ENCODE measurements at places on chromosomes 4 and X.

- no peak for DNase-seq
Observed at GRCh38 chr4:3306450-3306849, 13.6 kb downstream of the RGS12 start.

- no peak for DNase-seq
Observed at GRCh38 chr4:74967324-74967723, 34.4 kb downstream of the PARM1 start.

GRCh38 chr4:116839826-116840225 is 245.6 kb downstream of the TRAM1L1 start:
- DNase-seq = peak; percentile 12

GRCh38 chr4:154005171-154005520 is 216.3 kb upstream of the SFRP2 start:
- no peak for DNase-seq

GRCh38 chr4:102477657-102478056 is 23.5 kb upstream of the NFKB1 start:
- no peak for DNase-seq

DNA sequence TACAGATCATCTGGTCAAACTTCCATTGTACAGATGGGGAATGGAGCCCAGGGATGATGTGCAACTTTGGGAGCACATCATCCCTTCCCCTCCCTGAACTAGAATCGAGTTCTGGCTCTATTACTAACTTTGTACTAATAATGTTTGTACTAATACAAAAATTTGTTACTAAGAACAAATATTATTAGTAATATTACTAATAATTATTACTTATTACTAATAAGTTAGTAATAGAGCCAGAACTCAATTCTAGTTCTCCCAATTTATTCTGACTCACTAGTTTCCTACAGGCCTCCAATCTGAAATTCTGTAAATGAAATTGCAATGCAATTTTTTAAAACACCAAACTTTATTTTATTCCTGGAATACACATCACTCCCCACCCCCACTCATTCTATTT is 47.9 kb upstream of the CD40LG start:
- no peak for DNase-seq

GRCh38 chrX:107454302-107454701 is 4.8 kb downstream of the FRMPD3 start:
- no peak for DNase-seq

DNA sequence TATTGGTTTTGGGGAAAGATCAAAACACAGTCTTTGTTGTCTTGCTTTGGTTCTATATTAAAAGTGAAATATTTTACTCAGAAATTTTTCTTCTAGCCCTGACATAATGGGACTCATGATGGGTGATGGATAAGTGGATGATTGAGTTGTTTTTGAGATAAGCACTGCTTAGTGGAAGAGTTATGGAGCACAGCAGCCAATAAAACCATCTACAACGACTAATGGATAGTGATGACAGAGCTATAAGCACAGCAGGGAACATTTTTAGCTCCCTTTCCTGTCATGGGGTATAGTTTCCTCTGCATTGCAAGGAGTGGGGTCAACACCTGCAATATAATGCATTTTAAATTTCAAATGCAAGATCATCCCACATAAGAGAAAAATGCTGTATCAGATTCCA is 812.4 kb downstream of the STPG2 start:
- no peak for DNase-seq

- DNase-seq = peak; percentile 12
Observed at GRCh38 chr4:111943796-111944203, 201.5 kb upstream of the FAM241A start.

DNA sequence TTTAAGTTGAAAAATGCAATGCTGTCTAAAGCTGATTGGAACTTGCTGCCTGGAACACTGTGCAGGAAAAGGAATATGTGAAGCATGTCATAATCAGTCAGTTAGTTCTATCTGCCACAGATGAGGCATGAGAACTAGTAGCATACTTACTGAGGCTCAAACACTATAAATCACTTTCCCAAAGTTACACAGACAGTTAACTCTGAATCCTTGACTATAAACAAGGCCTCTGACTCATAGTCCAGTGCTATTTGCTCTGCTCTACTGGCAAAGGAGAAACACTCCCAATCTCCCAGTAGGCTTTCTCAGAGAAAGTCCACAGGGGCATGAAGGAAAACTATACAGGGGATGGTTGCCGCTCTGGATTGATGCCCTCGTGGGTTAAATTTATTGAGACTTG is 2078.4 kb upstream of the TENM3 start:
- no peak for DNase-seq

GRCh38 chrX:50698944-50699343 is 115.0 kb downstream of the SHROOM4 start:
- no peak for DNase-seq

DNA sequence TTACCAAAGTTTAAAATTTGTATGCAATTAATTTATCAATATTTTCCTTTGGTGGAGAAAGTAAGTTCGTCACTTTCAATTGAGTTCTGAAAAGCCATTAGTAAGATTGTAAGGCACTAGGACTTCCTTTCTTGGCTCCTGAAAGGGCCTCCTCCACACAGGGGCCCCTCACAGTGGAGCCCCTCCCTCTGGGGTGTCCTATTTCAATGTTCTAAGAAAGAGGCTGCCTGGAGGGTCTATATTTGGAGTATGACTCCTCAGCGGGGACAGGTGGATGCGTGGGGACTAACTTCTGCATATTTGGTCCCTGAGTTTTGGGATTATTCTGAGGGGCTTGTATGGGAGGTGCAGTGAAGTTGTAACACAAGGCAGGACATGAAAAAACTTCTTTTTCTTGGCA is 1.6 kb upstream of the ARMCX4 start:
- DNase-seq = no peak

DNA sequence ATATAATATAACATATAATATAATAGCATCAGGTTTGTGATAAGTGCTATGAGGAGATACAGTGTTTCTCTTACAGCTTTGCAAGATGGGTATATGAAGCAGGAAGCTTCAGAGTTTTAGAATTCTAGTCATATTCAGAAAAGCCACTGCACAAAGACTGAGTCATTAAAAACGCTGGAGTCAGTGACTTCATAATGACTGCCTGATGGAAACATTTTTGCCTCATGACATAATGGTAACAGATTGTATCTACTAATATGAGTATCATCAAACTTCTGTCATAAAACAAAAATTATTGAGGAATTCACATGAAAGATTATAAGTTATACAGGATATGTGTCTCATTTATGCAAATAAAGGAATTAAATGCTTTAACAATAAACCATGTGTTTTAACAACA is 46.8 kb downstream of the EPHA5 start:
- DNase-seq = no peak

DNA sequence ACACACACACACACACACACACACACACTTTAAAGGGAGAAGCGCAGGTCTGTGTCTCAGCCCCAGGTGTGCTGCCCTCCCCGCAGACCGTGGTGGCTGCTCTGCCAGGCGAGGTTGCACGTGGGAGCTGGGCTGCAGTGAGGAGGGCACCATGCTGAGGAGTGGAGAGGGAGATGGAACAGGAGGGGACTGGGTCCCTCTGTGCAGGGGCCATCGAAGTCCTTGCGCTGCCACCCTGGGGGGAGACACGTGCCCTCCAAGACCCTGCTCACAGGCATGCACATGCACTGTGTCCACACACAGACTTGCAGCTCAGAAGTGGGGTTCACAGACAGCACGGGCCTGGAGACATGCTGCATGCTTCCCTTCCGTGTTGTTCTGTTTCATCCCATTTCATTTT is 65.5 kb upstream of the HGFAC start:
- no peak for DNase-seq

DNA sequence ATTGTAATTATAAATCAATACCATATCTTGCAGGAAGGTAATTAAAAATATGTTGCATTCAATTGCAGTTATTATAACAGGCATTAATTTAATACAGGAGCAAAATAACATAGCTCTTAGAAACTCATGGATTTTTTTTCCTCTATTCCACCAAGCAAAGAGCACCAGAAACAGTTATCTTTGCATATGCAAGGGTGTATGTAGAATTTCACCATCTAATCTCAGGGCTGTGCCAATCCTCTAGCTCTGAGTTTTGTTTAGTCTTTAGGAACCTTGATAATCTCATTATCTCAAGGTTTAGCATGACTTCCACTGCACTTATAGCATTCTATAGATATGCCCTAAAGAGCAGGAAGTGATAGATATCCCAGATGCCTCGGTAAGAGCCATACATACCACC is 197.5 kb downstream of the VEGFC start:
- no peak for DNase-seq

DNA sequence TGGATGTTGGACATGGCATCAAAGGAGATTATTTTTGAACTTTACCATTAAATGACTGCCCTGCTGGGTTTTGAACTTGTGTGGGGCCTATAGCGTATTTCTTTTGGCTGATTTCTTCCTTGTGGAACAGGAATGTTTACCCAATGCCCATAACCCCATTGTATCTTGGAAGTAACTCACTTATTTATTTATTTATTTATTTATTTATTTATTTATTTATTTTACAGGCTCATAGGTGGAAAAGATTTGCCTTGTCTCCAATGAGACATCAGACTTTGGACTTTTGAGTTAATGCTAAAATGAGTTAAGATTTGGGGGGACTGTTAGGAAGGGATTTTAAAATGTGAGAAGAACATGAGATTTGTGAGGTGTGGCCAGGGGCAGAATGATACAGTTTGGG is 273.1 kb downstream of the SLITRK2 start:
- no peak for DNase-seq

- no peak for DNase-seq
Observed at GRCh38 chr4:18735740-18736268, 714.2 kb upstream of the LCORL start.

- no peak for DNase-seq
Observed at GRCh38 chr4:34323549-34324320, 1920.6 kb downstream of the ARAP2 start.

- DNase-seq = no peak
Observed at GRCh38 chrX:113790987-113791386, 792.9 kb upstream of the HTR2C start.

- peak; percentile 97 for DNase-seq
Observed at GRCh38 chr4:43757147-43757546, 691.5 kb downstream of the KCTD8 start.

- no peak for DNase-seq
Observed at GRCh38 chr4:142874684-142875083, 28.6 kb upstream of the INPP4B start.

DNA sequence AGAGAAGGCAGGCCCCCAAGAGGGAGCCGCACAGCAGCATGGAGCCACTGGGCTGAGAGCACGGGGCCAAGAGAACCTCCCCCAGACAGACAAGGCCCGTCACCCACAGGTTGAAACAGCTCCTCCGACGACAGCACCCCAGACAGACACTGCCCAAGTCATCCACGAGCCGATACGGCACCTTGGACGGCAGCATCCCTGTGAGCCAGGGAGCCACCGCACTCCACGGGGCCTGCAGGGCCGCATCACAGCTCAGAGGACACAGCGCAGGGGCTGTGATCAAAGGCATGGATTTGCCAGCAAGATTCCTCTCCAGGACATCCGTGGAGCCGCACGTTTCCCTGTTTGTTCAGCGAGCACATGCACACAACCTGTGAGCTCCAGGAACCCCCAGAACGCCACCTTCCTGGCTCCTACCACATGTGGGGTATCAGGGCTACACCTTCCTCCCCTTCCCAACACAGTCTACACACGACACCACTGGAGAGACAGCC is 3.9 kb downstream of the CTBP1 start:
- peak; percentile 21 for DNase-seq

- no peak for DNase-seq
Observed at GRCh38 chr4:96186593-96186992, 346.7 kb downstream of the PDHA2 start.

GRCh38 chr4:73723928-73724327 is 16.4 kb upstream of the CXCL8 start:
- no peak for DNase-seq

DNA sequence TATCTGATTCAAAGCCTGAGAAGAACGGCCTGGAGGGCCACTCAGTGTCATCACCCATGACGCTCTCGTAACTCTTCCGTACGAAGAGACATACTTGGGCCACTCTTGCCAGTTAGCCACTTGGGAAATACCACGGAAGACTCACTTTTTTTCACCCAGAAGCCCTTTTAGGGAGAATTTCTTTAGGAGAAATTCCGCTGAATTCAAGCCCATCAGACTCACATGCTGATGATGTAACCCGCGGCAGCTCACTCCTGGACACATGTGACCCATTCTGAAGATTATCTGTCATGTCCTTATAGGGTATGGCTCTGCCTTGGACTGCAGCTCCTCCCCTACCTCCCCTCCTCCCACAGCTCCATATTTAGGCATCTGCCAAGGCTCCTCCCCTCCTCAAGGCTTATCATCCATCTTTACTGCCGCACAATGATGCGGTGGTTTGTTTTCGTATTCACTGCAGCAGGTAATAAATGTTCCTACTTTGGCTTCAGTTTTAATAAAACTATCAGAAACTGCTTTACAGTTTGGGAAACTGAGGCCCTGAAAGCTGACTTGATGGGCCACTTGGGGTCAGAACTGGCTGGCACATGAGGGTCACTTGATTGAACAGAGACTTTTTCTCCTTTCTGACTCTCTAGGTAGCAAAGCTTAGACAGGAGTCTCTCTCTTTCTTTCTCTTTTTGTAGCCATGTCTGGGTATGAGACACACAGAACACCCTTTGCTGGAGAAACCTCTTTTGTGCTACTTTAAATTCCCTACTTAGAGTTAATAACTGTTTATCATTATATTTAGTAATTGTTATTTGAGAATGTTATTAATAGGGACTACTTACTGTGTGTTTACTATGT is 42.1 kb downstream of the RHOH start:
- peak; percentile 44 for DNase-seq

- no peak for DNase-seq
Observed at GRCh38 chr4:142818031-142818430, 28.1 kb downstream of the INPP4B start.

DNA sequence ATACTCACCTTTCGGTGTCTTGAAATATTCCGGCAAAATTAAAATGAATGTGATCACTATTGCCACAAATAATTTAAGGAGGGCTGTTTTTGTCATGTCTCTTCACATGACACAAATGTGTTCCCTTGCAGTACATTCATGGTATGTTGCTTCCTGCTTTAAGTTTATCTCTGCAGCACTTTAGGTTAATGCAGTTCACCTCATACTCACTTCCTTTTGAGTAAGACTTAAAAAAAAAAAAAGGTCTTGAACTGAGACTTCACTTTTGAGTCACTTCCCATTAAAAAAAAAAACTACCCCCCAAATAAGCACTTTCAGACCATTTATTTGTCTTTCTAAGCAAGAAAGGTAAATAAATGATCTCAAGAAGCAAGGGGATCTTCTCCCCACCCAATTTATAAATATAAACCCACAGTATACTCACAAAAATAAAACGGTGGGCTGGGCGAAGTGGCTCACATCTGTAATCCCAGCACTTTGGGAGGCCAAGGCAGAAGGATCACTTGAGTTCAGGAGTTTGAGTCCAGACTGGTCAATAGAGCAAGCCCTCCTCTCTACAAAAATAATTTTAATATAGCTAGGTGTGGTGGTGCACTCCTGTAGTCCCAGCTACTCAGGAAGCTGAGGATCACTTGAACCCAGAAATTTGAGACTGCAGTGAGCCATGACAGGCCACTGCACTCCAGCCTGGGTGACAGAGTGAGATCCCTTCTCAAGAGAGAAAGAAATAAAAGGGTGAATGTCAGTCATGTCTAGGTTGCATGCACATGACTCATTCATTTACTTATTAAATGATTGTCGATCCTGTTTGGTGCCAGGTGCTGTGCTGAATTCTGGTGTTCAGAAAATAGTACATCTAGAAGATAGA is at the start of gene TMEM156:
Gene TMEM156, minus strand, starts transcription at position 192 of the 868 bp plus-strand sequence. Its CDS starts 96 bp downstream, at position 96.
- DNase-seq = no peak

GRCh38 chr4:113024388-113024787 is 25.1 kb upstream of the ANK2 start:
- DNase-seq = no peak

GRCh38 chrX:13470685-13470977 is 98.8 kb upstream of the EGFL6 start:
- no peak for DNase-seq

- no peak for DNase-seq
Observed at GRCh38 chr4:13611283-13611842, 16.2 kb downstream of the BOD1L1 start.

Measured in G401 (cell line).